ENCODE measurements at places on chromosomes 4 and X. TPM values are rescaled to one million over a fixed set of nuclear protein-coding genes. Genes with fewer than 3 reads are reported as not detected.

The SYNPO2 gene
- 1.2 TPM for total RNA-seq

- DNase-seq = no peak
Measured at GRCh38 chr4:5162909-5163508, 111.7 kb downstream of the STK32B start.

- no peak for DNase-seq
Measured at GRCh38 chrX:44651358-44651757, 108.7 kb upstream of the FUNDC1 start.

DNA sequence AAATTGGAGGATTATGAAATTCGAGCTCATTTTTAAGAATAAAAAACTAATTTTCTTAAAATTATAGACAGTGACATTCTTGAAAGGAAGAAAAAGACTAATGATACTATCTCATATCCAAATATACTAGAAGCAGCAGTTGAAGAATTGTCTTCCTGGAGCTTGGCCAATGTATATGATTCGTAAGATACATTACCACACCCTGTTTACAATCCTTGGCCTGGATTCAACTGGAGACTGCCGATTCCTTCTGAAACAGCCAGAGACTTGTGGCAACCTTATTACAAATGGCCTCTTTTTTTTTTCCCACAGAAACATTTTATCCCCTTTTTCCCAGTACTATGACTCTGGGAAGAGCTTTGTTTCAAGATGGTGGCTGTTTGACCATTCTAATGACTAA, 571.2 kb upstream of the FAT1 start:
- DNase-seq = no peak

DNA sequence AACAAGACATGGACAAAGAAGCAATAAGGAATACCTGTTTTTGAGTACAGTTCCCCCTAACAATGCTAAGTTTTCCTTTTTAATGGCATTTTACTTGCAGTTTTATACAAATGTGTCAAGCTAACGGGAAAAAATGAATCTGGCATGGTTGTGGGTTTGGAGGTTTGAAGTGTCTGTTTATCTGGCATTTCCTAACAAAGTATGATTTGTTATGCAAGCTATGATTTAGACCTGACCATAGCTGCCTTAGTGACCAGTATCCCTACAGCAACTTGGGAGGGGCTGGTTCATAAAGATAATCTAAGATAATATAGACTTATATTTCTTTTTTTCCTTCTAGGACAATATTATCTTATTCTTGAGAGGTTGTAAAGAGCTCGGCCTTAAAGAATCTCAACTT, 60.6 kb downstream of the LIMCH1 start:
- DNase-seq = no peak

- DNase-seq = no peak
Measured at GRCh38 chrX:96540111-96540631, 144.5 kb upstream of the DIAPH2 start.
